ENCODE measurements at places on chromosomes 11 and 22.

GRCh38 chr22:42957958-42958357 lies 57.0 kb downstream of the PACSIN2 start:
- no peak for DNase-seq

DNA sequence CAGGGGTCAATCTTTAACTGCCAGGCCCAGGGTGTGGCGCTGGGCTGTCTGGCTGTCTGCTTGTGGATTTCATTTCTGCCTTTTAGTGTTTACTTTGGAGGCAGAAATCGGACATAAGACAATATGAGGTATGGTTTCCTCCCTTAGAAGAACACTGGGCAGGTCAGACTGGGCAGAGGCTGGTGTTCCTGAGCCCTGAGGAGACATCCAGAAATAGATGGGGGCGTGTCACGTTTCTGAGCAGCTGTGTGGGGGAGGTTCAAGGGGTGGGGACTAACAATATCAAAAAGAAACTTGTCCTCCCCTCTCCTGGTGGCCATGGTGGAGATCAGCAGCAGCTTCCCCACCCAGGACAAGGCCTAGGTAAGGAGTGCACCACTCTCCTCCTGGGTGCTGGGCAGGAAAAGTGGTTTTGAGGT lies at the start of gene ART1:
TSS of gene ART1 (plus strand) at position 312 of the 419 bp plus-strand sequence. CDS start 14,086 bp downstream, outside the sequence.
- no peak for DNase-seq

GRCh38 chr11:40094954-40095353 lies 1364.5 kb downstream of the LRRC4C start:
- DNase-seq = no peak

- no peak for DNase-seq
Measured at GRCh38 chr22:36864454-36865215, 3.8 kb downstream of the NCF4 start.

- DNase-seq = no peak
Measured at GRCh38 chr22:27094633-27095308, 437.4 kb downstream of the MIAT start.

DNA sequence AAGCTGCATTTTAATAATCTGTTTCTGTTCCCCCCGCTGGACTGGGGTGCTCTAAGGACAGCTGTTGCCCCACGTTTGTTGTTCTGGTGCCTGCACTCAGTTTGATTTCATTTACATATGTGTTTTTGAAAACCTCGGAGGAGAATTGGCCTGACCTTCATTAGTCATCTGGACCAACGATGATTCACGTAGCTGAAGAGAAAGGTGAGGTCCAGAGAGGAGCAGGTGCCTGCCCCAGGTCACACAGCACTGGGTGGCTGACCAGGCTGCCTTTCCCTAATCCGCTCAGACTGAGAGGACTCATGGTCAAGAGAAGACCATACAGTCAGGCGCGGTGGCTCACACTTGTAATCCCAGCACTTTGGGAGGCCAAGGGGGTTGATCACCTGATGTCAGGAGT lies 3.8 kb downstream of the CSDC2 start:
- DNase-seq = no peak

DNA sequence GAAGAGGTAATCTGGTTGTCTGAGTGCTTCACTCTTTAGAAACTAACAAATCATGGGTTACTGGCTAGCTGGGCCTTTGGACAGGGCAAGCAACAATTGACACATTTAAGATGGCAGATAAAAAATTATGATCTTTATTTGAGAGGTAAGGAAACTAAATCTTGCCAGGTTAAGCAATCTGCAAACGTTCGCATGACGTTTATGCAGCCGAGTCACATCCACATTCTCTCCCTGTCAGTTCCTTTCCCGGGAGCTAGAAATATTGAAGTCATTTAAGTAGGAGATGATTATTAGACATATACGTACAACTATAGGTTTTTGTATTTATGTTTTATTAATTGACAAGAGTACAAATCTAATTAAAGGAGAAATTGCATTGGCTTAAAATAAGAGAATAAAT lies 57.4 kb upstream of the RCN1 start:
- no peak for DNase-seq

DNA sequence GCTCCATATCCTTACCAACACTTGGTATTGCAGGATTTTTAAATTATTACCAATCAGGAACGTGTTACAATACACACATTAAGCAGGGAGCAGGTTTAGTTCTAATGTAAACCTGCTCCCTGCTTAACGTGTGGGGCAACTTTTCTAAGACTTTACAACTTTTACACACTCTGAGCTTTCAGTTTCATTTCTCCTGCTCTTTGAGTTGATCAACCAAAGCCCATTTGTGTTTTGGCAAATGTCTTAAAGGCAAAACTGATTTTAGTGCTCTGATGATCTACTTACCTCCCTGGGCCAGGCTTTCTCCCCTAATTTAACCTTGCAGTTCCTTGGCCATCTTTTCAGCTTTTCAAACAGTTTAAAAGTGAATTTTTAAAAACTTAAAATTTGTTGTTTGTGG lies 70.9 kb downstream of the ZBTB44 start:
- DNase-seq = no peak

DNA sequence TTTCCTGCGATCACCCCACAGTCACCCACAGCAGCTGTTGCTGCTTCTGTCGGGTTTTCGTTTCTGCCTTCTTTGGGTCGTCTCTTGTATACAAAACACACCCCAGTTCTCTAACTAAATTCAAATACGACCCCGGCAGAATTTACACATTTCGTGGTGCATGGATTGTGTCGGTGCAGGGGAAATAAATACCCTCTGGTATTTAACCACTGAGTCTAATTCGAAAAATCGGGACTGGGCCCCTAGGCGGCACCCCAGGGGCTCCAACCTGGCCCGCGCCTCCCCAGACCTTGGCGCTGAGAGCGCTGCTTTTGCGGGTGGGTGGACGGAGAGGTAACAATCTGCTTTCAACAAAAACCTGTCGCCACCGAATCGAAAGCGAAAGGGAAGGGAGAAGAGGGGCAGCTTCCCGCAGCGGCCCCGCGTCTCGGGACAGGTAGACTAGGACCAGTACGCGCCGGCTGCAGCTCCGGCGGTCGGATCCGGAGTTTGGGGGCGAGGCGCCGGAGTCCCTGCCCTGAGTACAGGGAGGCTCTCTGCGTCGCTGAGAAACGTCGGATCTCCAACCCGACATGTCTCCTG lies 4.4 kb downstream of the ALX4 start:
- DNase-seq = peak; percentile 22

GRCh38 chr22:38305471-38306448 lies 11.5 kb downstream of the CSNK1E start:
- DNase-seq = peak; percentile 43

GRCh38 chr22:49154433-49154832 lies 673.2 kb downstream of the BRD1 start:
- DNase-seq = no peak

GRCh38 chr22:45686836-45687235 lies 15.2 kb downstream of the ATXN10 start:
- DNase-seq = no peak

GRCh38 chr11:64569300-64569970 lies 21.6 kb upstream of the SLC22A12 start:
- no peak for DNase-seq

DNA sequence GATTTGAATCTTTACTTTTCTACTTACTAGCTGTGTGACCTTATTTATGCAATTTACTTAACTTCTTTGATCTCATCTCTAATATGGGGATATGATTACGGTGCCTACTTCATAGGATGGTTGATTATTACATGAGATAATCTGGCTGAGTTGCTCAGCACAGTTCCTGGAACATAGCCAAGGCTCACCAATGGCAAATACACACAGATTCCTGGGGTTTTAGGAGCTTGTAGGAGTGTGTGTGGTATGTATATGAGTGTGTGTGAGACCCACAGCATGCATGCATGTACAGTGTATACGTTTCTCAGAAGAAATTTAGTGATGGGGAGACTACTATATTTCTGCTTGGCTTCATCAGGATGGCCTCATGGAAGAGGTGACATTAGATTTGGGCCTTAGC lies 256.9 kb downstream of the KIRREL3 start:
- no peak for DNase-seq

DNA sequence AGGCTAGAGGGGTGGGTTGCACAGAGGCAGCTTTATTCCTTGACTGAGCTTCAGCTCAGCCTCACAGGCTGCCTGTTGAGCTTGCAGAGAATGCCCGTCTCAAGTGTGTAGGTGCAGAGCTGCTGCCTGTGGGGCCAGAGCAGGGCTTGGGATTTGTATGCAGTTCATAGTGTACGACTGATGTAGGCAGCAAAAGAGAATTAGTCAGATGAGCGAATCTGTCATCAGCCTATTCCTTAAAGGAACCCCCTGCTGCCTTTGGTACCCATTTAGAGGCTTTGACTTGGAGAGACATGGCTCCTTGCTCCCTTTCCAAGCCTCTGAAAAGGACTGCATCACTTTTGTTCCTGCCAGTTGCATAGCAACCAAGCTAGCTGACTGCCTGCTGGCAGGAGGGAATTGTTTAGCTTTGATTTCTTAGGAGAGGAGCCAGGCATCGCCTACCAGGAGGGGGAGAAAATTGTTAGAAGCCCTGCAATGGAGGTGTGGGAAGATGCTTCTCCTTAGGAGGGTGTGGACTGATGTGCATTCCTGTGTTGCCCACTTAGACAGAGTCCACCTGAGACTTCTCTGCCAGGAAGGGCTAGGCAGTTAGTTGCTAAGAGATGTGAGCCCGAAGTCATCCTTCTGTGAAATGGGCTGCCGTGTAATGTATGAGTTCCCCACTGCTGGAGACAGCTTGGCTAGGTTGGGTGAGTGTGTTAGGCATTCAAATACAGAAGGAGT lies 10.9 kb downstream of the ACO2 start:
- no peak for DNase-seq

DNA sequence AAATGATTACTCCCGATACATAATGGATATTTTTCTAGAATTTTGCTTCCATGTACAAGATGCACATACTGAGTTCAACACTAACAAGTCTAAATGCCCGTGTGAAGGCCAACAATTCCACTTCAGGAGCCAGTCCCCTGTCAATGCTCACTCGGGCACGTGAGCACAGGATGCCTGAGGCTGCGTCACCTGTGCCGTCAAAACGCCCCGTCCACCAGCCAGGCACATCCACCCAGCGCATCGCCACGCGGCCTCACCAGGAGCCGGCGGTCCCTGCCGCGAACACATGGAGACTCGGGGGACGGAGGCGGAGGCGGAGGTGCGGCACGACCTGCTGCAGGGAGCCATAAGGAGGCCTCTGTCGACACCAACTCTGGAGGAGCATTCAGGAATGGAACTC lies 9.8 kb downstream of the TOLLIP start:
- no peak for DNase-seq
